ENCODE measurements at places on chromosomes 11 and 22. TPM values are rescaled to one million over a fixed set of nuclear protein-coding genes. Genes with fewer than 3 reads are reported as not detected.
A peak's percentile ranks its signal among the peaks of the same experiment; 100 is the strongest.

GRCh38 chr11:20452585-20452984 lies 65.1 kb downstream of the PRMT3 start:
- DNase-seq: no peak

- DNase-seq: peak; percentile 96
Measured at GRCh38 chr11:74018331-74019005, 9.6 kb upstream of the UCP3 start.

DNA sequence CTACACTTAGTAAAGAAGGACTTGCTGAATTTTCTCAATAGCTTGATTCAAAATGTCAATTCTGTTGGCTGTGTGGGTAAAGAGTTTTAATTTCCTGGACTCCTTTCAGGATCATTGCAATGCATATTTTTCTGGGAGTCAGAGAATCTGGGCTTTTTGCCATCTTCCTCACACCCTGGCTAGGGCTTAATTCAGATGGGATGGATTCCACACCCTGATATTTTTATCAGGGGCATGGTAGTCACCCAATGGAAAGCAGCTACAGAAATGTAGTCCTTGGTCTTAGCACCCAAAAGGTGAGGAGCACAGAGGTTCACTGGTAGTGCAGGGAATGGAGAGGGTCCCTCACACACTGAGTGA lies 79.3 kb downstream of the SGSM3 start:
- peak; percentile 64 for DNase-seq

The LAMTOR1 gene
- 130 TPM for total RNA-seq

All from MG63 (cell line).